Adipose tissue (tissue), 3 donors: ENCODE measurements at places on chromosomes 4 and X. TPM values are rescaled to one million over a fixed set of nuclear protein-coding genes. Genes with fewer than 3 reads are reported as not detected.

GBA3 gene
- polyA plus RNA-seq = 0.06 TPM

FGD1 gene
- polyA plus RNA-seq = 2.9 TPM

GUCY1A1 gene
- polyA plus RNA-seq = 4.1 TPM

PCSK1N gene
- 53.2 TPM for polyA plus RNA-seq

MAGEB10 gene
- polyA plus RNA-seq = not detected

TMEM156 gene
- polyA plus RNA-seq = not detected

PDE6B gene
- 1.2 TPM for polyA plus RNA-seq

ART3 gene
- 0.15 TPM for polyA plus RNA-seq

CCSER1 gene
- polyA plus RNA-seq = 1.2 TPM

ADAMTS3 gene
- 0.13 TPM for polyA plus RNA-seq

FAM47A gene
- polyA plus RNA-seq = not detected

HPGD gene
- 0.52 TPM for polyA plus RNA-seq

UGT2B7 gene
- polyA plus RNA-seq = 8.0 TPM

HPGDS gene
- polyA plus RNA-seq = 6.1 TPM

SEC31A gene
- polyA plus RNA-seq = 92.4 TPM

GPR143 gene
- 0.58 TPM for polyA plus RNA-seq

SPINK2 gene
- polyA plus RNA-seq = 1.2 TPM

DAPP1 gene
- 1.2 TPM for polyA plus RNA-seq

NAA11 gene
- polyA plus RNA-seq = not detected

TAF7L gene
- 0.02 TPM for polyA plus RNA-seq

ARFIP1 gene
- polyA plus RNA-seq = 23.5 TPM

CSAG3 gene
- polyA plus RNA-seq = not detected

CAPN6 gene
- 2.2 TPM for polyA plus RNA-seq

ARAF gene
- polyA plus RNA-seq = 34.3 TPM
